Mesothelial cell of epicardium (in vitro differentiated cells): ENCODE measurements at places on chromosomes 2 and 18. TPM values are rescaled to one million over a fixed set of nuclear protein-coding genes. Genes with fewer than 3 reads are reported as not detected.

The SCN1A gene
- total RNA-seq = 0.66 to 1.9 TPM (median 1.6 TPM) in 3 replicates

The RAD51AP2 gene
- 0.13 to 0.18 TPM (median 0.16 TPM) in 3 replicates for total RNA-seq

DNA sequence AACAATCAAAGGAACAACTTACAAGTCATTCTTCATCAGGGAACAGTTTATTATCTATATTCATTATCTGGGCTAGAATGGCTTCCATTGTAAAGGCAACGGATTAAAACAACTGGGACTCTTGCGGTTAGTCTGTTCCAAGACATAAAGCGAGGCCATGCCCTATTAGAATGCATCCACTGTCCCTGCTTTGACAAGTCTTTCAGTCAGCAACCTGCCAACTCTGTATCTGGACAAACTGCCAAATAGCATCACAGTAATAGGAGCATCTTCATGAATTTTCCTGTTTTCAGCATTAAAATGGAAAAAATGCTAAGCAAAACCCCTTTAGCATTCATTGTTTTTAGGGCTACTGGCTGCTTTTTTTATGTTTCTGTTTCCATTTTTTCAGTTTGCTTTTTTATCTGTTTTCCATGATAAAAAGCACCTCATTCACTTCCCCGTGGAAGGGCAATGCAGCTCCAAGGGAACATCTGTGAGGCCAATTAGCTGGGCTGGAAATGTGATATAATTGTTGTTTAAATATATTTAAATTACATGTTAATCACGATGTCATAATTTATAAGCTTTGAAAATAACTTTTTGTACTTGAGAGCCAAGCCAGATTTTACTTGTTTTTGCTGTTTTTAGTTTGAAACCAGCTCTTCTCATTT lies 834.3 kb downstream of the CPS1 start:
- H3K36me3 ChIP-seq = no peaks in the 10 kb centered on the region
- peaks cover 9% of the 10 kb centered on the region for H3K4me1 ChIP-seq
- DNase-seq = no peak

DNA sequence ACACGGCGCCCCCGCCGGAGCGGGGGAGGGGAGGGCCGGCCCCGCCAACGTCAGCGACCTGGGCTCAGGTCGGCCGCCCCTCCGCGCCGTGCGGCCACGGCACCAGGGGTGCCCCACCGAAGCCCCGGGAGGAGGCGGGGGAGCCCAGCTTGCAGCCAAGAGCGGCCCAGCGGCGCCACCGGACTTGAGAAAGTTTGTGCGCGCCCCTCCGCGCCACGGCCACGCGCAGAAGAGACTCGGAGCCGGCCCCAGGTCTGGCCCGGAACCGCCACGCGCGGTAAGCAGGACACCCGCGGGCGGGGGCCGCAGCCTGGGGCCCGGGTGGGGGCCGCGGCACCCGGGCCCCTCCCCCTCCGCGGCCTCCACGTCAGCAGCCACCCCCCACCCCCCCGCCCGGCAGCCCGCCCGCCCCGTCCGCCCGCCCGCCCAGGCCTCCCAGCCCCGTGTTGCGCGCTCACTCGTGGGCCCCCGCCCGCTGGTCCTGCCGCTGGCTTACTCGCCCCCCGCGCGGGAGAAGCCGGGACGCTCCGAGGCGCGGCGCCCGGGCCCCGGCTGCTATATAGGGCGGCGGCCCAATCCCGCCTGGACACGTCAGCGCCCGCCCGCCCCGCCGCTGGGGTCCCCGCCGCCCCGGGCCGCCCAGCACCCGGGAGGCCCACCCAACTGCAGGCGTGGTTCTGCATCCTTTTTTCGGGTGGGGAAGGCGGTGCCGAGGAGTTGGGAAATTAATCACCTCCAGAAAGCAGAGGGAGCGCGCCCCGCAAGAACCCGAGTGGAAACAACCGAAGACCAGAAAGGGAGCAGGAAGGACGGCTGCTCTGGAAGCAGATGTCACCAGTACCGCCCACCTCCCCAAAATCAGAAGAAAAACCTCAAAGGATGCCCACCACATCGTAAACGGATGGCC lies 42.9 kb downstream of the HDLBP start:
- peaks cover 30% of the 10 kb centered on the region for H3K36me3 ChIP-seq
- no peaks in the 10 kb centered on the region for H3K27me3 ChIP-seq
- peak overlapping the region; percentile 72 for H3K27ac ChIP-seq

- no peak for DNase-seq
- peaks cover 57% of the 10 kb centered on the region for H3K27me3 ChIP-seq
- no peaks in the 10 kb centered on the region for H3K36me3 ChIP-seq
- H3K4me1 ChIP-seq = no peaks in the 10 kb centered on the region
Measured at GRCh38 chr2:239440511-239440959, 39.7 kb upstream of the HDAC4 start.

- peaks cover 3% of the 10 kb centered on the region for H3K36me3 ChIP-seq
- H3K4me1 ChIP-seq = peaks cover 62% of the 10 kb centered on the region
- no peak overlapping the region for H3K4me3 ChIP-seq
- no peaks in the 10 kb centered on the region for H3K27me3 ChIP-seq
- H3K27ac ChIP-seq = peak overlapping the region; percentile 73
- no peak for DNase-seq
Measured at GRCh38 chr18:48548011-48548771, 9.4 kb downstream of the CTIF start.

DNA sequence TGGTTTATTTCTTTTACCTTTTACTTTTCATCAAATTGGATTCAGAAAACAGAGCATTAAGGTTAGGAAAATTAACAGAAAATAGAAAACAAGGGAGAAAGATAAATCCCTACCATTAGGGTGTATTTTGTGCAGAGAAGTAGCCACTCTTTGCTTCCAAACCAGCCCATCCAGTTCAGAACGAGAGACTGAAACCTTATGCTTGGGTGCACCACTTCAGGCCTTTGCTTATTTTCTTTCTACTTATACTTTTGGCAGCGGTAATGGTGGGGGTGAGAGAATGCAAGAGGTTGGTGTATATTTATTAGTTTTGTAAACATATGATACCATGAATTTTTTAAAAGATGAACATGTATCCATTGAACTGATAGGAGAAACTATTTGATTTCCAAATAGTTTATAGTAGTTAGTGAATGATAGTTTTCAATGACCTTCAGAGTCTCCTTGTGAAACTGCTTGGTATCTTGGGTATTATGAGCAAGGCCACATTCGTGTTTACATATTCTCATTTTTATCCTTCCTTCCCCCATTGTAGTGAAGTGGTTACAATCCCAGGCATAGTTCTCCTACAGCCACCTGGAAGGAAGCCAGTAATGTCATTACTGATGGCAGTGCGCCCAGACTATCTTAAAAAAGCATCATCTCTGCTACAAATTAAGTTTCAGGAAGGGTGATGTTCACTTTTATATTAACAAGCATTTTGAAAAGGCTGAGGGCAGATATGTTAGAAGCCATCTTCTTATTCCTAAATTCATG lies 60.8 kb downstream of the MFSD6 start:
- H3K4me3 ChIP-seq = no peak overlapping the region
- peak; percentile 37 for DNase-seq
- no peaks in the 10 kb centered on the region for H3K27me3 ChIP-seq
- peak overlapping the region; percentile 90 for H3K27ac ChIP-seq

GRCh38 chr18:34647251-34647650 lies 62.8 kb upstream of the DTNA start:
- H3K4me3 ChIP-seq = no peak overlapping the region
- no peak for DNase-seq
- no peaks in the 10 kb centered on the region for H3K27me3 ChIP-seq
- peaks cover 24% of the 10 kb centered on the region for H3K4me1 ChIP-seq
- H3K36me3 ChIP-seq = no peaks in the 10 kb centered on the region
- no peak overlapping the region for H3K27ac ChIP-seq

DNA sequence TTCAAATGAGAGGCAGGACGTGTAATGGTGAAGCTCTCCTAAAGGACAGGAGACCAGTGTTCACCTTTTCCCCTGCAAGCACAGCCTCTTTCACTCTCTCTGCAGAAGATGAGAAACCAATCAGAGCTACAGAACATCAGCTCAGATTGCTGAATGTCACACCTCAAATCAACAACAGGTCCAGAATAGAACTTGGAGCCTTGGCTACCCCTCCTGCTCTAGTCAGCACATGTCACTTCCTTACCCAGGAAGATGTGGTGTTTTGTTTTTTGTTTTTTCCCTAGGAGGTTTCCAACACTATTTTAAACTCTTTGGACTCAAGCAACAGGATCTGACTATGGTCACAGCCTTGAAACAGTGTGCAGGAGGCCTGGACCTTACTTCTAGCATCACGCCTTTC lies 41.3 kb upstream of the PCBP1 start:
- peaks cover 4% of the 10 kb centered on the region for H3K4me1 ChIP-seq
- DNase-seq = no peak
- no peak overlapping the region for H3K4me3 ChIP-seq
- H3K27me3 ChIP-seq = no peaks in the 10 kb centered on the region
